ENCODE measurements at places on chromosomes 3 and 15. TPM values are rescaled to one million over a fixed set of nuclear protein-coding genes. Genes with fewer than 3 reads are reported as not detected.

The PLA2G4E gene
- not detected for total RNA-seq

- no peak overlapping the region for H3K4me3 ChIP-seq
- no peak for DNase-seq
- no peaks in the 10 kb centered on the region for H3K36me3 ChIP-seq
- H3K27me3 ChIP-seq = no peaks in the 10 kb centered on the region
Observed at GRCh38 chr3:116265976-116266584, 179.2 kb downstream of the LSAMP start.

DNA sequence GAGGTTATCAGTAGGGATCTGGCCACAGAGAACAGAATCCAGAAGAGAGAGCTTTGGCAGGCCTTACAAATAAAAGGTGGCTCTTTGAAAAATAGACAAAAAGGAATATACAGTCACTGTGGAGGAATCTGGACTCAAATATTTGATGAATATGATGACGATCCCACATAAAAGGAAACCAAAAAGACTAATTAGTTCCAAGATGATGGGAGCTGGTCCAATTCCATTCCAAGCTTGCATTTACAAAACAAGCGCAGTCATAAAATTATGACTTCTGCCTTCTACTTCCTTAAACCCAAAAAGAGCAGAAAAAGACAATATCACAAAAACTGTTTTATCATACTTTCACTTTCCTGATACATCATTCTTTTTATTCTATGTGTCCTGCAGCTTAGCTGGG lies 285.8 kb downstream of the DIPK2A start:
- no peak for DNase-seq
- no peak overlapping the region for H3K4me3 ChIP-seq
- H3K27ac ChIP-seq = no peak overlapping the region
- no peaks in the 10 kb centered on the region for H3K36me3 ChIP-seq

DNA sequence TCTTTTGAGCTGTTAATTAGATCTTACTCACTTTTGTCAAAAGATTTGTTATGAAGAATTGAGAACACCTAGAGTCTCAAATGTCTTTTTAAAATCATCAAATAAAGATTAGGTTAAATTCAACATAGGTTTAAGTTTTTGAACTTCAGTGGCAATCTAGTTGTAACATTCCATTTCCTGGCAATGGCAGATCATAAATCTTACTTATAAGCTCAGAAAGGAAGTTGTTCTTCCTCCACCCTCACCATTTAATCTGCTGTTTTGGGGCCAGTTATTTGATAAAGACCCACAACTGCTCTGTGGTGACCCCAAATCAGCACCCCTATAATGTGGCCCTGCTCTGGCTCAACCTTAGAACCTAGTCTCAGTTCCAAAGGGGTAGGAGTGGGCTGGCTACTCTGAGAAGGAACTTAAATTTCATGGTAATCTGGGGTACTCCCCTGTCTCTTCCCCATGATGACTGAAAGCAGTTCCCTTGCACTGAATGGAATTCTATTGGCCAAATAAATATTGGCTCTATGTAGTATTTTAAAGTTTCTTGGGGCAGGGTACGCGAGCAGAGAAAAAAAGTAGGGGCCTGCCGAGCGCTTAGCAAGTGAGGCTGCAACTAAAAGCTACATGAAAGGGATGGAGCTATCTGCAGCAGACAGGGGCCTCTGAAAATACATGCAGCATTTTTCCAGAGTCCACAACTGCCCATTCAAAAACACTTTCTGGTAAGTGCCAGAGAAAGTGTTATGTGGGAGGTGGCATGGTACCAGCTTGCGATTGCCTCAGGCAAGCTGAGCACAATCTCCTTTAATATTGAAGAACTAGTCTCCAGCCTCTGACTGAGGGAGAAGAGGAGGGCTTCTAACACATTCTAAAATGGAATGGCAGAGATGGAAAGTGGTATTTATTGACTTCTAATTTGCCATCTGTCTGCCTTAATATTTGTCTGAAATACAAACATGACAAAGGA lies 103.6 kb upstream of the RASGRP1 start:
- no peaks in the 10 kb centered on the region for H3K27me3 ChIP-seq
- H3K27ac ChIP-seq = no peak overlapping the region
- H3K4me3 ChIP-seq = no peak overlapping the region
- no peaks in the 10 kb centered on the region for H3K36me3 ChIP-seq
- no peak for DNase-seq
- H3K4me1 ChIP-seq = no peaks in the 10 kb centered on the region

DNA sequence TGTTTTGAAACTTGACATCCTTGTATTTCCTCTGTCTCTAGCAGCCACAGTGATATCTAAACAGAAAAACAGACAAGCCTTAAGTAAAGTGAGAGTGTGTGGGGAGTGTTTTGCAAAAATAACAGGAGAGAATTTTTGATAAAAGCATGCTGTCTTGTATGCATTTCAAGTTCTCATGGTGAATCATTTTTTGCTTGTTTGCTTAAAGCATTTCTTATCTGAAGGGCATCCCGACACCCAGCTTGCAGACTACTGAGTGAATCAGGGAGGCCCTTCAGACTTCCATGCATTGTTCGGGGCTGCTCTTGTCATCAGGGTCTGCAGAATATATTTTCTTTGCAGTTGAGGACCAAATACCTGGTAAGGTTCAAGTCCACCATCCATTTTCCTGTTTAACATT lies 8.5 kb downstream of the CGNL1 start:
- no peaks in the 10 kb centered on the region for H3K27me3 ChIP-seq
- no peak overlapping the region for H3K4me3 ChIP-seq
- DNase-seq = no peak
- H3K27ac ChIP-seq = no peak overlapping the region

The LIPH gene
- 104 TPM for total RNA-seq
